ENCODE measurements at places on chromosomes 1 and 21.

GRCh38 chr1:157517016-157517415 is 35.3 kb downstream of the FCRL5 start:
- DNase-seq, result no peak

GRCh38 chr1:199747984-199748383 is 279.5 kb upstream of the NR5A2 start:
- DNase-seq, result no peak

DNA sequence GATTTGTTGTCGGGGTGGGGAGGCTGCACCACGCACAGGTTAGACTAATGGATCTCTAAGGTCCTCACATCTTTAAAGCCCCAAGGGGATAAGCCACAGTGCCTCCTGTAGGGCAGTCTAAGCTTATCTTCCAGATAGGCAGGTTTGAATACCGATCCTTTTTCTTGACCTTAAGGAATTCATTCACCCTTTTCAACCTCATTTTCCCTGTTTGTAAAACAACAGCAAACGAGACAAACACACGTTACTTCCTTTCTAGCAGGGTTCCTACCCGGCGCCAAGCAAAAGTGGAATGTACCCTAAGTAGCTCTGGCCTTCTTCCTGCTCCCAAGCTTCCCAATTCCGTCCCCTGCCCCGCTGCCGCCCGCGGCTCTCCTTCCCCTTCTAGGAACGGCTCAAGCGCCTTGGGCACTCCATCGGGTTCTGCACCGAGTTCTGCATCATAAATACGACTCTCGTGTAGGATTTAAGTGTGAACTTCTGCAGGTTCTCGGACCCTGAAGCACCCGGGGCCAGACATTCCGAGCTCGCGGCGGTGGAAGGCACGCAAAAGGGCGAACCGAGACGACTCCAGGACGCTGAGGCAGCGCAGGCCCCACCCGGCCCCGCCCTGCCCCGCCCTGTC is 548 bp upstream of the CDC20 start:
- DNase-seq, result peak; percentile 45

- DNase-seq, result no peak
Observed at GRCh38 chr1:168431882-168432281, 111.9 kb downstream of the XCL2 start.

DNA sequence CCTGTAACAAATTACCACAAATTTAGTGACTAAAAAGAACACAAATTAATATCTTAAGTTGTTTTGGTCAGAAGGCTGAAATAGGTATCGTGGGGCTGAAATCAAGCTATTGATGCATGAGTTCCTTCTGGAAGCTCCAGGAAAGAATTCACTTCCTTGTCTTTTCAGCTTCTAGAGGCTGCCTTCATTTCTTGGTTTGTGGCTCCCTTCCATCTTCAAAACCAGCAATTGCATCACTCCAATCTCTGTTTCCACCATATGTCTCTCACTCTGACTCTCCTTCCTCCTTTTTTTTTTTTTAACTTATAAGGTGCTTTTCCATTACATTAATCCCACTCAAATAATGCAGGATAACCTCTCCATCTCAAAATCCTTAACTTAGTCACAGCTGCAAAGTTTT is 78.4 kb downstream of the OLFM3 start:
- no peak for DNase-seq

GRCh38 chr1:46166521-46167462 is 8.1 kb upstream of the TSPAN1 start:
- DNase-seq, result peak; percentile 63

DNA sequence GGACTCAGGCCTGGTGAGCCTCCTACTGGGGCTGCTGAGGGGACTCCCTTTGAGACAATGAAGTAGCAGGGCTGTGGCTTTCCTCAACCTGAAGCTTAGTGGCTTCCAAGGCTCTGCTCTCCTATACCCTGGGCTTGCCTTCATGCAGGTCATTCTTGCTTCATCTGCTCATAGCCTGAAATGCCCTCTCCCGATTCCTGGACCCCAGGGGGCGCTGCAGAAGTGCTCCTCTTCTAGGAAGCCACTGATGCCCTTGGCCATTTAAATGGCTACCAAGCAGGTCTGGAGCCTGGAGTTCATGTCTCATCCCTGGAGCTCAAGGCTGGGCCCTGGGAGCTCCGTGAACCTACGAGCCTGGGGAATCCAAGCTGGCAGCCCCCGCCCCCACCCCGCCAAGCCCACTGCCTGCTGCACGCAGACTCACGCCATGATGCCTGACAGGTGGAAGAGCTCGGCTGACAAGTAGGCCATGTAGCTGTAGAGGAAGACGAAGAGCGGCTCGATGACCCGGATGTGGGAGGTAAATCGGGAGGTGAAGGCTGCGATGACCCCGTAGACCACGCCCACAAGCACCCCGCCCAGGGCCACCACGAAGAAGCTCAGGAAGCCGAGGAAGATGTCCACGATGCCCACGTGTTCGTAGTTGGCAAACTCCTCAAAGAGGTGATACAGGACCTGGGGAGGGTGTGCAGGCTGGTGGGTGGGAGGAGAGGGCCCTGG is 45.7 kb downstream of the SLC9A1 start:
- DNase-seq, result peak; percentile 49

GRCh38 chr1:3365523-3366125 is 88.8 kb upstream of the ARHGEF16 start:
- no peak for DNase-seq

- no peak for DNase-seq
Observed at GRCh38 chr1:9243066-9243739, 8.6 kb downstream of the H6PD start.

DNA sequence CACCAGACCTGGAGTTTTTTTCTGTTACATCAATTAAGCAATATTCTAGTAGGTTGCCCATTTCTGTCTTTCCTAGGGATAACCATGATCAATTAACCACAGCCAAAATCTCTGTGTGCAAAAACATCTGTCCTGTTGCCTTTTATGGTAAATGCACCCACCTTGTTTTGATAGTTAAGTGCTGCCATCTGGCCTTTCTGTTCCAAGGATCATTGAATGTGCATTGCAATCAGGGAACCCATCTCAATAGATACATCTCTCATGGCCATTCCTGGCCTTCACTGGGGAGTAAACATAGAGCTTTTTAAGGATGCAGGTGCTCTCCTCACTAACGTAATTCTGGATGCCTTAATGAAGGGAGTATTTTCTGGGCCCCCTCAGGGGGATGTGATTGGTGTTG is 111.8 kb upstream of the KIAA1614 start:
- DNase-seq, result no peak

Data from activated CD8-positive, alpha-beta T cell treated with anti-CD3 and anti-CD28 coated beads, Interleukin-2, amount 10 ng/mL, durations not matched to agents 7 days and 5 days (primary cell).